ENCODE measurements at places on chromosomes 16 and 17. TPM values are rescaled to one million over a fixed set of nuclear protein-coding genes. Genes with fewer than 3 reads are reported as not detected.

Gene FAM171A2
- total RNA-seq, result 4.1 TPM

Gene ZACN
- 0.17 TPM for total RNA-seq

Gene TMEM114
- total RNA-seq, result not detected

Gene KREMEN2
- total RNA-seq, result 1.8 TPM

Gene FAAP100
- 24.4 TPM for total RNA-seq

Gene FOXN1
- 0.03 TPM for total RNA-seq

Gene CBFA2T3
- total RNA-seq, result 0.77 TPM

Gene SPNS2
- 19.0 TPM for total RNA-seq

Gene NLRC3
- total RNA-seq, result 0.02 TPM

Gene MYH3
- 1.2 TPM for total RNA-seq

Gene TOX3
- total RNA-seq, result 0.29 TPM

Gene SCNN1B
- 0.86 TPM for total RNA-seq

Gene FNDC8
- total RNA-seq, result 0.07 TPM

Gene CCL4
- not detected for total RNA-seq

Gene SLC2A4
- 0.35 TPM for total RNA-seq

Gene OR3A3
- total RNA-seq, result not detected

Gene CACNG3
- total RNA-seq, result not detected

Gene EFCAB5
- 0.63 TPM for total RNA-seq

Gene TEKT5
- not detected for total RNA-seq

Gene PTGES3L
- 0.87 TPM for total RNA-seq

Gene MBTD1
- total RNA-seq, result 5.1 TPM

Gene NUPR1
- total RNA-seq, result 13.1 TPM

Gene AATK
- total RNA-seq, result 0.55 TPM

Gene DUS1L
- total RNA-seq, result 73.5 TPM

Gene TSNAXIP1
- total RNA-seq, result 0.60 TPM
